NCI-H1417 treated with DMSO at 0.1 percent for 48 hours (cell line): ENCODE measurements at places on chromosomes 16 and 17.

DNA sequence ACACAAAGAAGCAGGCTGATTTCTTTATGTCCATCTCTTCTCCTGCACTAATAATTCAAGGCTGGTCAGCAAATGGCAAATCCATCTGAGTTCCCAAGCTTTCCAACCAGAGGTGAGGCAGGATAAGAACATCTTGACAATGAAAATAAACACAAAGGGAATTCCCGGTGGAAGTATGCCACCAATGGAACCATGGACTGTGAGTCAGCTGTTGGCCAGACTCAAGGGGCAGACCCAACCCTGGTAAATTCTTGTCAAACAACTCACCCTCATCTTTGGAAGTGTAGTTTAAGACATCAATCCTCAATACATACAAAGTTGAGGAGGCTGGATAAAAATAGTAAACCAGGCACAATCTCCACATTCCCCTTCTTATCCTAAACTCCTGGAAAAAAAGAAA, 74.3 kb upstream of the CES5A start:
- DNase-seq: no peak

DNA sequence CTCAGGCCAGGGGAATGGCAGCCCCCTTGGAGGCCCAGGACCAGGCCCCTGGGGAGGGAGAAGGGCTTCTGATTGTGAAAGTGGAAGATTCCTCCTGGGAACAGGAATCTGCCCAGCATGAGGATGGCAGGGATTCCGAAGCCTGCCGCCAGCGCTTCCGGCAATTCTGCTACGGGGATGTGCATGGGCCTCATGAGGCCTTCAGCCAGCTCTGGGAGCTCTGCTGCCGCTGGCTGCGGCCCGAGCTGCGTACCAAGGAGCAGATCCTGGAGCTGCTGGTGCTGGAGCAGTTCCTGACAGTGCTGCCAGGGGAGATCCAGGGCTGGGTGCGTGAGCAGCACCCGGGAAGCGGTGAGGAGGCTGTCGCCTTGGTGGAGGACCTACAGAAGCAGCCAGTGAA, 2.4 kb downstream of the ZNF213 start:
- DNase-seq: no peak

- DNase-seq: no peak
These were observed 173.2 kb upstream of the MYOCD start for GRCh38 chr17:12492450-12492849.

- DNase-seq: no peak
These were observed 38.2 kb downstream of the MAF start for GRCh38 chr16:79562166-79562823.
